ENCODE measurements at places on chromosomes 6 and 20. TPM values are rescaled to one million over a fixed set of nuclear protein-coding genes. Genes with fewer than 3 reads are reported as not detected.

The LGSN gene
- total RNA-seq = not detected

The C6orf52 gene
- 6.5 TPM for total RNA-seq

The C6orf58 gene
- total RNA-seq = not detected

The BTN1A1 gene
- 0.10 TPM for total RNA-seq

The LCA5 gene
- total RNA-seq = 7.0 TPM

The GTSF1L gene
- not detected for total RNA-seq

The MYBL2 gene
- total RNA-seq = 138 TPM

The C6orf136 gene
- total RNA-seq = 30.8 TPM

The MTFR2 gene
- total RNA-seq = 12.8 TPM

The RFX6 gene
- not detected for total RNA-seq

The ARMH2 gene
- not detected for total RNA-seq

The RNF114 gene
- total RNA-seq = 70.0 TPM

The CLDN20 gene
- not detected for total RNA-seq

The MUC22 gene
- not detected for total RNA-seq

The ADGRB3 gene
- 0.10 TPM for total RNA-seq

The ID1 gene
- total RNA-seq = 152 TPM

The WFDC12 gene
- not detected for total RNA-seq

The OR10C1 gene
- total RNA-seq = not detected

The THBD gene
- total RNA-seq = 0.26 TPM

The IDH3B gene
- total RNA-seq = 135 TPM

The MARCKS gene
- 35.3 TPM for total RNA-seq

The PSMB1 gene
- 305 TPM for total RNA-seq

The ZKSCAN8 gene
- total RNA-seq = 18.4 TPM

The ZBTB22 gene
- total RNA-seq = 16.0 TPM

The UNC5CL gene
- 0.36 TPM for total RNA-seq

The ZNF165 gene
- 4.2 TPM for total RNA-seq

The EFCAB8 gene
- total RNA-seq = 1.1 TPM

Measured in Panc1 (cell line).